ENCODE measurements at places on chromosomes 12 and 14.

DNA sequence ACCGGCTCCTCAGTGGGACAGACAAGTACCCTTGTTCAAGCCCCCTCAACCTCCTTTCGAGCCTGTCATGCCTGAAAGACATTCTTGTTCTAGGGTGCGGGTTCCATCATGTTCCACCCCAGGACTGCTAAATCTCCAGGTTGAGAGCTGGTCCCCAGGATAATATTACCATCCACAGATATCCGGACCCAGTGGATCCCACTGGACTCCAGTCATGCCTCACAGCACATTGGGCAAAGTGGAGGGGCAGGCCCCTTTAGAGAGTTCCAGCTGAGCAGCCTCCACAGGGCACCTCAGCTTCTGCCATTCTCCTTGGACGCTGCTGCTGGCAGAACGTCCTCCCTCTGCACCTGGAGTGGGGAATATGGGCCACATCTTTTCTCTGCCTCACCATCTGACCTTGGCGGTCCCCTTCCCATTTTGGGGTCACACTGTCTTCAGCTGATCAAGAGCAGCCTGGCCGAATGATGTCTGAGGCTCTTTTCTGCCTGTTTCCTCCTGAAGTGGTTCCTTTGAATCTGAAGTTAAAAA lies 137.4 kb downstream of the BCL11B start:
- no peaks in the 10 kb centered on the region for H3K27me3 ChIP-seq
- H3K4me1 ChIP-seq = no peaks in the 10 kb centered on the region
- no peak overlapping the region for H3K27ac ChIP-seq

DNA sequence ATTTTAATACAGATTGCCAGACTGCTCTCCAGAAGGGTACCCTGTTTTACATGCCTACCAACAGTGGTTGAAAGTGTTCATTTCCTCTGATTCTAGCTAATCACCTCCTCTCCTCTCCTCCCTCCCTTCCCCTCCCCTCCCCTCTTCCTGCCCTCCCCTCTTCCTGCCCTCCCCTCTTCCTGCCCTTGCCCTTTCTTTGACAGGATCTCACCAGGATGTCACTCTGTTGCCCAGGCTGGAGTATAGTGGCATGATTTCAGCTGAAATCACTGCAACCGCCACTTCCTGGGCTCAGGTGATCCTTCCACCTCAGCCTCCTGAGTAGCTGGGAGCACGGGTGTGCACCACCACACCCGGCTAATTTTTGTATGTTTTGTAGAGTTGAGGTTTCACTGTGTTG lies 24.7 kb downstream of the APAF1 start:
- no peak overlapping the region for H3K4me3 ChIP-seq
- H3K27me3 ChIP-seq = no peaks in the 10 kb centered on the region
- DNase-seq = no peak
- H3K27ac ChIP-seq = no peak overlapping the region
- no peaks in the 10 kb centered on the region for H3K4me1 ChIP-seq

DNA sequence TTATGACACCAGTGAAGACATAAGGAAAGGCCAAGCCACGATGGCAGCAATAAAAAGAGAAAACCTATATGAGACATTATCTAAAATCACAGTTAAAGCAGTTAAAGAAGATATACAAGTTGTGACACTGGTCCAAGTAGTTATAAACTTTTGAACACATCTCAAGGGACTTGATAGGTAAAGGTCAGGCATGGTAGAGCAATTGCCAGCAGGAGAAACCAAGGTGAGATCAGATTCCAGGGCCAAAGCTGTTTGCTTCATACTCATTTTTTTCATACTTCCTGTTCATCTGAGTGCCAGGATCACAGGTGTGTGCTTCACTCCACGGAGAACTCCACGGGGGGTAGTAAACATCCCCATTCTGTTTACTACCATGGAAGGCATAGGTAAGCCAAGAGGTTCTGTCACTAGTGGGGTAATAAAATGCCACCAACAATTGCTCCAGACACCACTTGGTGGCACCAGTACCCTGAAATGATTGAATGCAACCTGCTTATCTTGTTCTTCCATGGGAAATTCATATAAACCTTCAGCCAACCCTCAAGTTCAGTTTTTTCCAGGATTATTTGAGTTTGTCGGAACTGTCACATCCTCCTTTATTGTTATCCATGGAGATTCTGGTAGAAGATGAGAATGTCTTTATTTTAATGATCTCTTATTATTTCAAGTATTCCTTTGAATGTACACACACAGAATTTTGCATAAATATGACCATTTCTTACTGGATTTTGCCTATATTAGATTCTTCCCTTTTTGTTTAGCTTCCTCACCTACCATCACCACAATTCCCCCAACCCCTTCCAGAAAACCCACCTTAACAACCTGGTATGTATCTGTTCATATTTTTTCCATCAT lies 59.2 kb upstream of the TSPAN8 start:
- no peaks in the 10 kb centered on the region for H3K36me3 ChIP-seq
- peak; percentile 50 for DNase-seq
- no peak overlapping the region for H3K4me3 ChIP-seq

- no peak for DNase-seq
- no peaks in the 10 kb centered on the region for H3K27me3 ChIP-seq
- no peaks in the 10 kb centered on the region for H3K36me3 ChIP-seq
- no peaks in the 10 kb centered on the region for H3K4me1 ChIP-seq
- H3K27ac ChIP-seq = no peak overlapping the region
- H3K4me3 ChIP-seq = no peak overlapping the region
Observed at GRCh38 chr12:126663304-126664094, 1598.3 kb downstream of the AACS start.

DNA sequence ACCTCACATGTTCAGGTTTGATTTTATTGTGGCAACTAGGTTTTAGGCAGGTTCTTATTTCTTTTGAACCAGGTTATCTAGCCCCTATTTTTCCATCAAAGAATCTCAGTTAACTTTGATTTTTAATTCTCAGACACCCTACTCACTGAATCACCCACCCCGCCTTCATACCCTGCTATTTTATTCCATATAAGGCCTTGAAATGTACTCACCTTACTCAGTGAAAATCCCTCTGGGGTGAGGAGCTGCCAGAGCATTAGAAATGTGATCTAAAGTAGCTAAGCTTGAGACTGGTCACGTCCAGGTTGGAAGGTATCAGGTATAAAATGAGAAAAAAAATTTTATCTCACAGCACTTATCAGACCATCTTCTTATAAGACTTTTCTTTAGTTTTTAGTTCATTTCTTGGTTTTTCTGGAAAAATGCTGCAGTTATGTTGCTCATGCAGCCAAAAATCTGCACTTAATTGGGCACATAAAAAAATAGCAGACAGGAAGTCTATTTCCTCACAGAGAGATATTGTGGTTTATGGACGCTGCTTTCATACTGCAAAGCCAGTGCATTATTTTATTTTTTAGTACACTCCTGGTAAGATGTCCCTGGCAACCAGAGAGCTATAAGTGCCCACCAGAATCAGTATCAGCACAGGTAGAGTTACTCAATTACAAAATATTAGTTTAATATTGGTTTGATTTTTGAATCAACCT lies 101.5 kb upstream of the CCDC91 start:
- no peaks in the 10 kb centered on the region for H3K36me3 ChIP-seq
- H3K27ac ChIP-seq = no peak overlapping the region
- H3K27me3 ChIP-seq = no peaks in the 10 kb centered on the region
- no peak overlapping the region for H3K4me3 ChIP-seq
- no peaks in the 10 kb centered on the region for H3K4me1 ChIP-seq
